NCI-H1105 (cell line): ENCODE measurements at places on chromosomes 5 and 9.

- no peak for DNase-seq
Observed at GRCh38 chr9:138022121-138022741, 144.6 kb downstream of the CACNA1B start.

DNA sequence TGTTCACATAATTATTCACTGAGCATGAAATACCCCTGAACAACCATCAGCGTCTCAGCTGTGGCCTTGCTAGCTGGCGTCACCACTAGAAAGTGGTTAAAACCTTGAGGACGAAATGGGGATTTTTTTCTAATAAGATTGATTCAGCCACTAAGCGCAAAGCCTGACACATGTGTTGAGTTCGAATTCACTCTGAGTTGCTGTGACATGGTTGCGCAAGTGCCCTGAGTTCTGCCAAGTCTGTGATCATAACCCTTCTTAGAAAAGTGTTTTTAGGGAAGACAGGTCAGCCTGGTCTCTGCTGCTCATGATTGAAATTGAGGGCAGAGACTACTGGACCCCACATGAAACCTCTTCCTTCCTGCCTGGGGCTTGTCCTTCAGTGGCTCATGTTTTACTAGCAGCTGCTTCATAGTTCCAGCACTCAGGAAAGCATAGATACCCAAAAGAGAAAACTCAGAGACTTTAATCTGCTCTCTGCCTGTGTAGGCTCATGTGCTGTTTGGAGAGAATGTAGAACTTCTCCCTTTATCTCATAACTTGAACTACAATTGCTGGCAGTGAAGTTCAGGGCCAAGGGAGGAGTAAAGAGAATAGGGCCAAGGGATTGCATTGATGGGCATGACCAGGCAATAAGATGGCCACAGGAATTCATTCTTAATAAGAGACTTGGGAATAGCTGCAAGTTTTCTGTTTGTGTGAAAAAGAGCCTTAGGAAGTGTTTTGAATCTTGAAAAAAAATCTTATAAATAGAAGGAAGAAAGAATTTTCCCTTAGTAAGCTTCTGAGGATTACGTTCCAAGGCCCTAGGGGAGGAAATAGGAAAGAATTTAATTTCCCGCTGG, 66.8 kb upstream of the CXCL14 start:
- no peak for DNase-seq

DNA sequence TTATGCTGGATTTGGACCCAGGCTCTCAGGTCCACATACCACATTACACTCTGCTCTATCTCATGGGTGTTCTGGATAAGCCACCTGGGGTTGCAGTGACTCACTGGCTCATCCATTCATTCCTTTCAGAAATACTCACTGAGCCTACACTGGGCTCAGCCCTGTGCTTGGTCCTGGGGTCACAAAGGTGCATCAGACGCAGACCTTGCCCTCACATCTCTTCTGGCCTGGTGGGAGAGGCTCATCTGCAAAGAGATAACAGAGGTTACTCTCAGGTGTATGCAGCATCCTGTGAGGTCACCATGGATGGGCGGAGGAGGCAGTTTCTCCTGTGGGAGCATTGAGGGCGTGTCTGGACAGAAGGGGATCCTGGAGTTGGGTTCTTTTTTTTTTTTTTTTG, 12.1 kb downstream of the CDHR2 start:
- no peak for DNase-seq

GRCh38 chr5:38263983-38264382, 5.6 kb downstream of the EGFLAM start:
- no peak for DNase-seq

GRCh38 chr5:129345213-129345924, 114.7 kb upstream of the ADAMTS19 start:
- DNase-seq = no peak

DNA sequence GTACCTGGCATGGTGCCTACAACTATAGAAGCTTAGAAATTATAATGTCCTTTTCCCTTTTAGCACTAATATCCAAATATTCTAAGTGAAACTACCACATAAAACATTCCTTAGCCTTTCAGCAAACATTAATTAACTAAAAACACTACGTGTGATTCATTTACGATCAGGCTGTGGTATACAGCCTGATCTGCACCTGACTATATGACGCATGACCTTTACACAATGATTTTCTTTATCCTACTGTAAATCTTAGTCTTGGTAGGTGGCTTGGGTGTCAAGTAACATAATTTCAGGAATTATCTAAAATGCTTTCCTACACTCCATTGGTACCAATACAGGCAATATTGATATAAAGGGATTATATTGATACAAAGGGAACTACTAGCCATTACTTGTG, 686.7 kb downstream of the DTWD2 start:
- no peak for DNase-seq

GRCh38 chr5:66741394-66741793, 145.2 kb downstream of the MAST4 start:
- DNase-seq = no peak

DNA sequence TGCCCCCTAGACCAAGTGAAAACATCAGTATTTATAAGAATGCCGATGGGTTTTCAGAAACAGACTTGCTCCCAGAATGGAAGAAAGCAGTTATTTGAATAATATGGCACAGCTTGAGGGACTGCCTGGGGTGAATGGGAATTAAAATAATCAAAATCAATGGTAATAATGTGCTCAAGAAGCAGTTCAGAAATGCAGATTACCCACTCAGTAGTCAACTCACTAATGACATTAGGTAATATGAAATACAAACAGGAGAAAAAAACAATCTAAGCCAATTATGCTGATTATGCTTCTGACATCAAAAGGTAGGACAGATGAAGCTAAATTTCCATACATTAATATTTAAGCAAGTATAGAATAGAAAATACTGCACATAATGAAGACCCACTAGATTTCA, 179.3 kb downstream of the ENC1 start:
- DNase-seq = no peak

DNA sequence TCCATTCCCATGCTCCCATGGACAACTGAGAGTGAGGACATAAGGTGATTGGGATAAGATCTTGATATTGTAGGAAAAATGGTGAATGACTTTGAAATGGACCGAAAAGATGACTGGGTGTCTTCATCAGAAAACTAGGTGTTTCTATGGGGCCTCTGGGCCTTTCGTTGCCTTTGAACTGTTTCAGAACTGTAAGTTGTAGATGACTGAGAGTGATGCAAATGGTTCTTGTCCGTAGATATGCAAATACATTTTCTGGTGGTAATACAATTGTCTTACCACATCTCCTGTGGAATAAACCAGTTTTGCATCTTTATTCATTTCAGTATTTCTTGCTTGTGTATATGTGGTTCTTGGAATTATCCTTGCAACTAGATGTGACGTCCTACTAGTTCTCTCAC, 16.0 kb upstream of the TEX48 start:
- no peak for DNase-seq

- DNase-seq = no peak
Observed at GRCh38 chr5:23466401-23466912, 41.0 kb upstream of the PRDM9 start.

DNA sequence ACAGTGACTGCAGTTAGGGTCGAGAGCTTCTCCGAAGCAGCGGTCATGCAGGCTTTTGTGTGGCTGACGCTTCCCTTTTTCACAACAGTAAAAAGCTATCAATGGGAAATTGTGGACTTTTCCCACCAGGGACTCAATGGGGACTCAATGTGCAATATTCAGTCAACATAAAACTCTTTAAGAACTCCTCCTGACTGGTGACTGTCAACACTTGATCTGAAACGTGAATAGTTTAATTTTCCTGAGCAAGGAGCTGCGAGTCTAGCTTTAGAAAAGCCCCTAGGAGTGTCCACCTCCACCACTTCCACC, 28.7 kb downstream of the EXOC3 start:
- no peak for DNase-seq

GRCh38 chr5:173412566-173412965, 84.4 kb upstream of the STC2 start:
- DNase-seq = no peak

GRCh38 chr9:137688725-137689124, 69.9 kb downstream of the EHMT1 start:
- no peak for DNase-seq

DNA sequence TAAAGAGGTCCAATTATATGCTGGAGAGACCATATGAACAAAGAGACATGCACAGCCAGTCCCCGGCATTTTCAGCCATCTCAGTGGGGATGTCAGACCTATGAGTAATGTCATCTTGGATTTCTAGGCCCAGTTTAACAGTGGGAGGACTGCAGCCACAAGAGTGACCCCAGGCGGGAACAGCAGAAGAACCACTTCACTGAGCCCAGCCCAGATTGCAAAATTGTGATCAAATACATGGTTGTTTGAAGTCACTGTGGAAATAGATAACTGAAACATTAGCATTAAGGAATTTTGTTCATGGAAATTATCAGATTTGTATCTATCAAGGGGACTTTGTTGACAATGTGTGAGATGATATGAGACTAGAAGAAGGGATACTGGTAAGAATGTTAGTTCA, 42.1 kb upstream of the C9orf57 start:
- DNase-seq = no peak

- DNase-seq = no peak
Observed at GRCh38 chr5:139473565-139473964, 2.8 kb downstream of the SMIM33 start.

DNA sequence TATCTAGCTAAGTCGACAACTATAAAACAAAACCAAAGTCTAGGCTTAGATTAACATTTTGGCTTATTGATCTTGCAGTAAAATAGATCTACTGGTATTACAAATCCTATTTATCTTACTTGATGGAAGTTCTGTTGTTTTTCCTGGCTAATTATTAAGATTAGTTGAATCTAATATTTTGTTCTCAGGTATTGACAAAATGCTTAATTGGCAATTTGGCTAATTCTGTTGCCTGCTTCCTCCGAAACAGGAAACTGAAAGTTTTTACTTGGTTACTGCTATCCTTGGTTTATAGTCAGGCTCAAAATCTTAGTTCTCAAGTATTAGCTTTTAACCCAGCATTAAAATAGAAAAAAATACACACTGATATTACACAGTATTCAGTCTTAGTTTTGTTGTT, 820.5 kb downstream of the NR2F1-AS1 start:
- no peak for DNase-seq

DNA sequence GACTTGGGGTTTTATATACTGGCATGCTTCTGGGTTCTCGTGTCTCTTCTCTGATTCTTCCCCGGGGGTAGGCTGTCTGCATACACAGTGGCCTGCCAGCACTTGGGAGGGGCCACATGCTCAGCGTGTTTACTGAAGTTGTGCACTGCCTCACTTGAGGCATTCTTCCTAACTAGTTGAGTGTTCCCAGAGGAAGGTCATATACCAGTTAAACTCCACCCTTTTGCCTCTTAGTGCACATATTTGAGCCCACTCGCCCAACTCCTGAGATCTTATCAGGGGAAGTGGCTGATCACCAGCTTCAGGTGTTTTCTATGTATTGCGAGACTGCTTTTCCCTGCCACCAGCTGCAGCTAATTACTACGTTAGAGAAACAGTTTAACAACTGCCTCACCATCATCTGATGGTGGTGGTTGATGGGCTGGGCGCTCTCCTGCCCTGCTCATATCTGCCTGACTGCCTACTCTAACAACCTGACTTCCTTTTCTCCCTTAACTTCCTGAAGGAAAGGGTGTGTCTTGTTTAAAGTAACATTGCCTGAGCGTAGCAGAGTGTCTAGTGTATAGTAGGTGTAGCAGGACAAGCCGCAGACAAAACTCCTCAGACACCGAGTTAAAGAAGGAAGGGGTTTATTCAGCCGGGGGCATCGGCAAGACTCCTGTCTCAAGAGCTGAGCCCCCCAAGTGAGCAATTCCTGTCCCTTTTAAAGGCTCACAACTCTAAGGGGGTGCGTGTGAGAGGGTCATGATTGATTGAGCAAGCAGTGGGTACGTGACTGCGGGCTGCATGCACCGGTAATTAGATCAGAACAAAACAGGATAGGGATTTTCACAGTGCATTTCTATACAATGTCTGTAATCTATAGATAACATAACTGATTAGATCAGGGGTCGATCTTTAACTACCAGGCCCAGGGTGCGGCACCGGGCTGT, 60.1 kb upstream of the CLINT1 start:
- no peak for DNase-seq

DNA sequence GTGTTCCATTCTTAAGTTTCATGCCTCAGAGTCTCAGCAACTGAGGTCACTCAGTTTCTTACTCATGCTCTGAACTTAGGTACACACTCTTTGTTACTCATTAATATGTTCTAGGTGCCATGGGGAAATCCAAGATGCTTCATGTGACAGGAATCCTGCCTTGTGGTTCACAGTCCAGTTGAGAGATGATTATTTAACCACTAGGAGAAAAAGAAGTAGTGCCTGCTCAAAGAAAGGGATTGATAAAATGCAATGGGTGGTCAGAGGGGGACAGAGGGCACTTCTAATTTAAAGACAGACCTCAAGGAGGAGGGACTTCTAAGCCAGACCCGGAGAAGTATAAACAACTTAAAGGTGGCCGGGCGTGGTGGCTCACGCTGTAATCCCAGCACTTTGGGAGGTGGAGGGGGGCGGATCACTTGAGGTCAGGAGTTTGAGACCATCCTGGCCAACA, 69.0 kb downstream of the UGCG start:
- no peak for DNase-seq

GRCh38 chr9:71001780-71002386, 119.5 kb downstream of the TRPM3 start:
- peak; percentile 46 for DNase-seq

GRCh38 chr9:137029058-137029936, 1.3 kb upstream of the ABCA2 start:
- no peak for DNase-seq

DNA sequence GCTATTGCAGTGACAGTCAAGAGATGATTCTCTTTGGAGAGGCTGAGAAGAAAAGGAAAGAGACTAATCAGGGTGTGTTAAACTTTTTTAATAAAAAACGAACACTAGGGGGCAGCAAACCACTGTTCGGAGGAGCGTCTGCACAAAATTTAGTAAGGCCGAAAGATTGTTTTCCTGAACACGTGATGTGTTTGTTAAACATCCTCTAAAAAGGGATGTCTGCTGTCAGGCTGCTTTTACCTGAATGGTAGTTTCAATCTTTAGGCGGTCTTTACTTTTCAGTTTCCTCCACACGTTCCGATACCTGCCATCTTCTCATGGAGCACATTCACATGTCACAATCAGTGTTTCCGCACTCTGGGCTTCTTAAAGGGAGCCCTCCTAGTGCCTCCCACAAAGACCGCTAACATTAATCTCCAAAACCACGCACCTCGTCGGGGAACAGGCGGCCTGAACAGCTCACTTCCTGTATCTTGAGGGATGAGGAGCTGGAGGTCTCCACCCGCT, 125.2 kb downstream of the GPBP1 start:
- DNase-seq = peak; percentile 25

- DNase-seq = no peak
Observed at GRCh38 chr5:6904860-6905259, 191.6 kb downstream of the TENT4A start.

DNA sequence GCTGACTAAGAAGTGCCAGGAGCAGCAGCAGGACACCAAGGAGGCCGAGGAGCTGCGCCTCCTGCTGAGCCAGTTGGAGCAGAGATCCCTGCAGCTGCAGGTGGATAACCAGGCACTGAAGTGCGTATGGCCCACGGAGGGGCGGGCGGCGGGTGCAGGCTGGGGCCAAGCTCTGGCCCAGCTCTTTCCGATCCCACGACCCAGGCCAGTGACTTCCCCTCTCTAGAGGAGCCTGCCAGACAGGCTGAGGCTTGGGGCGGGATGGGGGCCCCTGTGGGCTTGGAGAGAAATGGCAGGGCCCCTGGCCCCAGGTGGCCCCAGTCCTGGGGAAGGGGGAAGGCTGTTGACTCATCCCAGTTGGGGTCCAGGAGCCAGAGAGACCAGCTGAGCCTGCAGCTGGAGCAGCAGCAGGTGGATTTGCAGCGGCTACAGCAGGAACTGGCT, 3.6 kb downstream of the PTRH1 start:
- DNase-seq = no peak

- DNase-seq = no peak
Observed at GRCh38 chr5:83586874-83587776, 115.6 kb downstream of the VCAN start.
